ENCODE measurements at places on chromosomes 2 and 18.

GRCh38 chr2:229485857-229486256, 214.8 kb upstream of the PID1 start:
- no peak for DNase-seq

DNA sequence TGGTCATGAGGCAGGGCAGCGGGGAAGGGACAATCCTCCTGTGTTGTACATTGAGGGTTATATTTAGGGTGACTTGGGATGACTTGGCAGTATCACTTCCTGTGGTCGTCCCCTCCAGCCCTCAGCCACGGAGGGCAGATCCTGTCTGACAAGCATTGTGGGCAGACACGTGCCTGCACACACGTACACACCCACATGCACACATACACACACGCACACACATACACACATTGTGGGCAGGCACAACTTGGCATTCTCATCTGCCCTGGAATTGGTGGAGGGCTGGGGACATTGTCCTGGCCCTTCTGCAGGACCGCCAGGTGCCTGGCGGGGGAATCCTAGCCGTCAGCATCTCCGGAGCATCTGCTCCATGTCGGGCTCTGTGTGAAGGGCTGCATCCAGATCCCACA, 47.6 kb downstream of the ODC1 start:
- no peak for DNase-seq

DNA sequence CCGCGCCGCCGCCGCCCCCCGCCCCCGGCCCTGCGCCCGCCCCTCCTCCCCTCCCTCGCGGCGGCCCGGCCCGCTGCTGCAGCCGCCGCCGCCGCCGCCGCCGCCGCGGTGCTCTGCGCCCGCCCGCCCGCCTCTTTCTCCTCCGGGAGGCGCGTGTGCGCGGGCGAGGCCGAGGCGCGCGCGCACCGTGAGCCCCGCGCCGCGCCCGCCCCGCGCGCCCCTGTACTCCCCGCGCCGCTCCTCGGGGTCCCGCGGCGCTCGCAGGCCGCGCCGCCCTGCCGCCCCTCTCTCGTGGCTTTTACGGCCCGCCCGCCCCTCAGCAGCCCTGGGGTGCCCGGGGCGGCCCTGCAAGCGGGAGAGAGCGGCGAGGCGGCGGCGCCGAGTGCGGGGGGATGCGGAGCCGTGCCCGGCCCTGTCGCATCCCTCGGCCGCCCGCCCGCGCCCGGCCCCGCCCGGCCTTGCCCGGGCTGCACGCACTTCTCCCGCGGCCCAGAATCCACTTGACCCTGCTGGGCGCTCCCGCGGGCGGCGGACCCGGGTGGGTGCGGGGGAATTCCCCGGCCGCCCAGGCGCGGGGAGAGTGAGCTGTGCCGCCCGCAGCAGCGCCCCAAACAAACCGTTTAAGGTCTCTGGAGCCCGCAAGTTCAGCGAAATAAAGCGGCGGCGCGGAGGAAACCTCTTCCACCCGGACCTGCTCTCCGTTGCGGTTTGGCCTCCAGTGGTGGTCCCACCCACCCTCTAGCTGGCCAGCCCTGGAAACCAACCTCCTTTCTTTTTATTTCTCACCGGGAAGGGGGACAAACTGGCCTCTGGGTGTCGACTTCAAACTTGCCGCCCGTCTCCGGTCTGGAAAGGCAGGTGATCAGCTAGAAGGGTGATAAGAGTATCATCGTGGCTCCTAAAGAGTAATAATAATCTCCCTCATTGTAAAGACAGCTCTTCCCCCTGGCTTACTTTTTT, 37.4 kb downstream of the AFF3 start:
- no peak for DNase-seq

DNA sequence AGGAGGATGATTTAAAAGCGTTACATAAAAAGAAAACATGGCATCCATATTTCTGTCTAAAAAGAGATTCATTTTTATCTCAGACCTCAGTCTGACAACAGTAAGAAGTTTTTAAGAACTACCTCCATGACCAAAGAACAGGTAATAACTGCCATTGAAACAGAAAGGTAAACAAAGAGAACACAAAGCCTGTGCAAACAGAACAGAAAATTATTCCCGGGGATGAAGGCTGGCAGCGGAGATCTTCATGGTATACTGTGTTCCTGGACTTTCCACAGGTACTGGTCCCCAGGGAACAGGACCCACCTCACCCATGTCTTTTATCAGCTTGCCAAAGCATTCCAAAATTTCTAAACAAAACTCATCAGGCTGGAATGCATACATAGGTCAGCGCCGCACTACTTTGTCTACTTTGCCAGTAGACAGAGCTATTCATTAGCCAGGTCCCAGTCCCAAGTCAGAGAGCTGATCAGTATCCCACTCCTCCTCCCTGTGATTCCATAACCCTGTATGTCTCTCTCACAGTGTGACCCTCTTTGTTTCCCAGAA, 277.3 kb downstream of the MBD2 start:
- DNase-seq: no peak

DNA sequence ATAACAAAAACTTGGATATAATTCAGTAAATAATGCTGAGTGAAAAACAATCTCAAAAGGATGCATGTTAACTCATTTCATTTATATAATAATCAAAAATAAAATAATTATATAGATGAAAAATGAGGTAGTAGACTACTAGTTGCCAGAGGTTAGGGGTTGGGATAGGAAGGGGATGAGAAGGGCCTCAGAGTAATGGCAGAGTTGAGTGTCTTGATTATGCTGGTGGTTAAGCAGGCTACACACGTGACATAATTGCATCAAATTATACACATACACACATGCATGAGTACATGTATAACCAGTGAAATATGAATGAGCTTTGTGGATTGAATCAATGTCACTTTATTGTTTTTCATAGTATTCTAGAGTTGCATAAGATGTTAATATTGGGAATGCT, 201.0 kb downstream of the RIT2 start:
- DNase-seq: no peak

DNA sequence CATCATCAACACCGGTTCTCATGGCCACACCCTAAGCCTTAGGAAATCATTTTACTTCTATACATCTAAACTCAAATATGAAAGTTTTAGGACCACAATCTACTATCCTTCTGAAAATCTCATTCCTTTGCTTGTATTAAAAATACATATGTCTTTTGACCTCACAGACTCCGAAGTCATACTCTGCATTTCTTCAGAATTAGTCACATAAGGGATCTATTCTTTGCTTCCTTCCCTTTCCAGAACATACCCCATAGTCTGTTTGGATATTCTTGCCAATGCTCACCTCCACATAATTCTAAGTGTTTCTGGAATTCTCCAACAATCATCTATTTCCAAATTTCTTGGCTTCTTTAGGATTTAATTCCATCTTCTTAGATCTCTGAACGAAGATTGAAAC, 14.2 kb upstream of the DSG1 start:
- DNase-seq: no peak

GRCh38 chr2:149902081-149902480, 314.5 kb upstream of the MMADHC start:
- no peak for DNase-seq

DNA sequence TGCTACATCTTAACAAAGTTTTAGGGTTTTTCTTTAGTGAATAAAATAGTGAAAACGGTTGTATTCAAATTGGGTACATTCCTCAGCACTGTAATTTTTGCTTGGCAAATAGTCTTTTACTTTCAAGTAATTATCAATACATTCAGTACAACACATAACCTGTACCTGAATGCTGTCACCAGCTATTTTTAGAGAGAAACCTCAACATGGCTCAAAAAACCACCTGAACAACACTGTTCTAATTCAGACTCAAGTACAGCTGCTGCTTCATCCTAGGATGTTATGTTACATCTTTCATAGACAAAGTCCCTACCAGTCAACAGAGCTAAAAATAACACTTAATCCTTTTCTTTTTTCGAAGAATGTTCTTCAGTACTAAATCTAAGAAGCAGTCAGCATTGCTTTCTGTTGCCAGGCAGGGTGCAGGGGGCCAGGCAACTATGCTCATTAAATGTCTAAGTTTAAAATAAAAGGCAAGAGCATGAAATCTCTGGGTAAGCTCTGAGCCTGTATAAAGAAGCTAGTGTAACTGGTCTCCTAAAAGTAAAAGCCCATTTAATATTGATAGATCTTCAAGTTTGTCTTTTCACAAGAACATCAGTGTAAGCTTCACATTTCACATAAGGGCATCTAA, 20.5 kb downstream of the PDIA6 start:
- no peak for DNase-seq

DNA sequence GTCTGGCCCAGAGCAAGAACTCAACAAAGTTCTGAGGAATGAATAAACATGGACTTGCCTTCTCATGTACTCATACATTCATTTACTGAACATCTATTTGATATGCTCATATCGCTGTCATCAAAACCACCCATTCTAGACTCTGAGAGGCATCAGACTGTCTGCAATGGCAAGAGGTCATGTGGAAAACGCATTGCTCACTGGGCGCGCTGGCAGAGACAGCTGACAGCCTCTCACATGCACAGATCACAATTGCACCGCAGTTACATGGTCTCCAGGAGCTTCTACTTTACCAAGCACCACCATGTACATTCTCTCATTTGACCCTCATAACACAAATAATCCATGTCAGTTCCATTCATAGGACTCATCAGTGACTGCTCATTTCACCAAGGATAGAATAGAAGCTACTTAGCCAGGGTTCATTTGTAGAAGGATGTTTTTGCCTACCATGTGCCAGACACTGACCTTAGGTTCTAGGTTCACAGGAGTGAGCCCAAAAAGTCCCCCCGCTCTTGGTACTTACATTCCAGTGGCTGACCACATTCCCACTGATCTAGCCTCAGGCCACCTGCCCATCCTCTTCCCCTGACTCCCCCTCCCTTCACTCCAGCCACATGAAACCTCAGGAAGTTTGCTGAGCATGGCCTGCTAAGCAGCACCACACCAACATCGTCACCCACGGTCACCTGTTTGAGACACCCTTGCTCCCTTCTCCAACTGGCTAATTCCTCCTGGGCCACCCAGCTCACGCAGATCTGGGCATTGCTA, 6.1 kb downstream of the FAM124B start:
- DNase-seq: no peak

DNA sequence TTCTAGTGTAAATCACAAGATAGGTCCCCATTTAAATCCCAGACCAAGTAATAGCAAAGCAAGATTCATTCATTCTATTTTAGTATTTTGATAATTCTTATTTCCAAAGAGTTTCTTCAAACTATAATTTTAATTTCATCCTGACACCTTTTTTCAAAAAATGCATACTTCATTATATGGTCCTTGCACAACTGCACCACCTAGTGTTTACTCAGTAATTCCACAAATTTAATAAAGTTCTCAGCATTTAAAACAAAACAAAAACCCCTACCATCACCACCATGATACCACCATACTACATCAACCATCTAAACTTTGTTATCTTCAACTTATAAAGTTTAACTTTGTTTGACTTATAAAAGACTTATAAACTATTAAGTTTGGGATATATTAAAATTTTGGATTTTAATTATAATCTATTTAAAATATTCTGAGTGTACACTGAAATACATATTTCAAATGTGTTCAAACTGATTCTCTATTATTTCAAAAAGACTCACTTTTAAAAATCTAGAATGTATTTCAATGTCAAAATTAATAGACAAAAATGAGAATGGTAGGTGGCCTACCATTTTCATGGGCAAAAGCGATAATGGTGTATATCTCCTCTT, 44.2 kb downstream of the WDPCP start:
- no peak for DNase-seq

DNA sequence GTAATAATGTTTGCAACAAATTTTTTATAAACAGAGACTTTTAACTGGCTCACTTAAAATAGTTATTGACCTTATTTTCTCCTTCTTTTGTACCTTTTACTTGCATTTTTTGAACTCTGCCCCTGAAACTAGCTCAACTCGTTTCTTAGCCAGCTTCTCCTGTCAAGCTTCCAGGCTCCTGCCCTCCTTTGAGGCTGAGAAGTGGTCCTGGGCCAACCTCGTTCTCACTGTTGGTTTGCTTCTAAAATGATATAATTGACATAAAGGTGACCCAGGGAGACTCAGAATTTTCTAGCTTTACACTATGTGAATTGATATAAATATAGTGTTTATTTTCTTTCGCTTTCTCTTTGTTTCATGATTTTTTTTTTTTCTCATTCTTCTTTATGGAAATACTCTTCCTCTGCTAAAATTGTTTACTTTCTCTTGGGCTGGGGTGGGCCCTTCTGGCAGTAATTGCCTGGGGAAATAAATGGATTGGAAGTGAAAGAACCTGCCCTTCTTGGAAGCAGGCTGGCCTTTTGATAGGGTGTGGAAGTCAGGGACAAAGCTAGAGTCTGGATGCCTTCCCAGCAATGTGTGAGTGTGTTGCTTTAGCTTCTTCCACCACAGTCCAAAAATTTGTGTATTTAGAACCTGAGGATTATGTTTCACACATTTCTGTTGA, 30.7 kb downstream of the GPD2 start:
- no peak for DNase-seq

GRCh38 chr18:30358555-30358954, 684.0 kb downstream of the DSC3 start:
- no peak for DNase-seq

- DNase-seq: no peak
These were observed 2.8 kb downstream of the SH3RF3 start for GRCh38 chr2:109131777-109132176.

- no peak for DNase-seq
These were observed 150.3 kb upstream of the ST6GAL2 start for GRCh38 chr2:107036293-107036692.

GRCh38 chr2:141063406-141063805, 1067.4 kb downstream of the LRP1B start:
- no peak for DNase-seq
